ENCODE measurements at places on chromosomes 1 and 21. TPM values are rescaled to one million over a fixed set of nuclear protein-coding genes. Genes with fewer than 3 reads are reported as not detected.

DNA sequence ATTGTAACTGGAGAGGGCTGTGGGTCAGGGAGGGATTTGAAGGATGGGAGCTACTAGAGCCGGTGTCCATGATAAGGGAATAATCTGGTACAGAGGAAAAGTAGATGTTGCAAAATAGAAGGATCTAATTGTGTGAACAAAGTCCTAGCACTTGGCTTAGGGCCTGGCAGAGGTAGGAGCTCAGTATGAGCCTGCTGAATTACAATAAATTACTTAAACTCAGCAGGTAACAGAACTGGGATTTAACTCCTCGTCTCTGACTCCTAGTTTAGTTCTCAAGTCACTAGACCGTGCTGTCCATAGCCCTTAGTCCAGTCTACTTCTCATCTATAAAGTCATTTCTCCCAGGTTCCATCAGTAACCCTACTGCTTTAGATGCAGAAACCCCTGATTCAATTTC is 120.2 kb downstream of the LRRC53 start:
- no peak for DNase-seq

DNA sequence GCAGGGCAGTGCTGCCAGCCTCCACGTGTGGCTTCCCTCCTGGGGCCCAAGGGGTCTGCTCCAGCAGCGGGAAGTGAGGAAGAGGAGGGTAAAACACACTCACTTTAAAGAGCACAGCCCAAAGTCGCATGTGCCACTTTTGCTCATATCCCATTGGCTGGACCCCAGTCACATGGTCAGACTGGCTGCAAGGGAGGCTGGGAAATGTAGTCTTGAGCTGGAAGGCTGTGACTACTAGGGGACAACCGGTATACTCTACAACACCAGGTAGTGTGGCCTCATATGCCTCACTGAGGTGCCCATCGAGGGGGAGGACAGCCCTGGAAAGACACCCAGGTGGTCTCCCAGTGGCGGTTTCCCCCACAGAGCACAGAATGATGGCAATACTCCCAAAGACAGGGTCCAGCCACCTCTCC is 45.2 kb downstream of the CAMK2N1 start:
- DNase-seq, result peak; percentile 85

GRCh38 chr1:110561596-110561995 is 42.6 kb upstream of the KCNA10 start:
- no peak for DNase-seq

Gene CYP4A11
- not detected for total RNA-seq

- DNase-seq, result no peak
Measured at GRCh38 chr1:177249231-177249630, 78.5 kb downstream of the BRINP2 start.

DNA sequence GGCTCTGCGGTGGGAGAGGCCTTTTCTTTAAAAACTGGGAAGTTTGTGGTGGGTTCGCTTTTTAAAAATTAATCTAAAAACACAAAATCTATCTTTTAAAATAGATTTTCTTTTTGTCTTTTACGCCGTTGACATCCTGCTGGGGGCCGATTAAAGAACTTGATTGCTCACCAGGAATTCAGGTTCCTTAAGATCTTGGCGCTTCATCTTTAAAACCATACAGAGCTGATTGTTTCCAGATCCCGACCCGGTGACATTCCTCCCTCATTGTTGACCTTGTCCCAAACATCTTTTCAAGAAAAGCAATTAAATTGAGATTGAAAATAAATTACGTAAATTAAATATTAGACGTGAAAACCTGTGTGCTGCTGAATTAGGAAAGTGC is 546 bp upstream of the ZNF697 start:
- no peak for DNase-seq

Gene DDR2
- total RNA-seq, result 23.6 TPM

Gene FCRL5
- not detected for total RNA-seq

DNA sequence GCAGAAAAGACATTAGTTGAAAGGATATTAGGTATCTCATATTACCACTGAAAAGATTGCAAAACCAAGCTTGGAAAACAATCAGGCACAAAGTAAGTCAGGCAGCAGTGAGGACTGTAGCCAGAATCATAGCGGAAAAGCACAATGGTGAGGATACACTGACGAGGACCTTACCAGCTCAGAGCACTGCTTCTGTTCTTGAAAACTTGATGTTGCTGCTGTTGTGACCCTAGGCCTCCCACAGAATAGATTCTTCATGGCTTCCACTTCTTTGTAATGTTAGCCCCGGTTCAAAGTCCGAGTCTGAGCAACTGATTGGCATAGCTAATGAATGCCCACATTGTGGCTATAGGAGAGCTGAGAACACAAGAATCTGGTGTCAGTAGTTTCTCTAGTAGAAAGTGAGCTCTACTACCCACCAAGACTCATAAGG is 45.2 kb upstream of the LRRC8C start:
- DNase-seq, result no peak

GRCh38 chr1:41528106-41528505 is 43.6 kb upstream of the EDN2 start:
- no peak for DNase-seq

DNA sequence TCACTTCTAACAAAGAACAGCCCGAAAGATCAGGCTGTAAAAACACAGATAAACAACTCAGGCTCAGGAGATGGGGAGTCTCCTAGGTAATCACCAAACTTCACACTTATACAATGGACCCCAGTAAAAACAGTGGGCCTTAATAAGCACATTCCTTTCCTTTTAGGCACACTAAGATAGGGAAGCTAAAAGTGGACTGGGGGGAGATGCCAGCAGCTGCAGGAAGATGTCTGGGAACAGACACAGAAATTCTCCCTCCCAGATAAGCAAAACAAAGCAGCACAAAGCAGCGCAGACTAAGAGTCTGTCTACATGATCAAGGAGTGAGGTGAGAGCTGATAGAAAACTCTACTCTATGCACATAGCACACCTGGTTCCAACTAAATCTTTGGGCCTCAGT is 29.0 kb upstream of the CTBS start:
- DNase-seq, result no peak

DNA sequence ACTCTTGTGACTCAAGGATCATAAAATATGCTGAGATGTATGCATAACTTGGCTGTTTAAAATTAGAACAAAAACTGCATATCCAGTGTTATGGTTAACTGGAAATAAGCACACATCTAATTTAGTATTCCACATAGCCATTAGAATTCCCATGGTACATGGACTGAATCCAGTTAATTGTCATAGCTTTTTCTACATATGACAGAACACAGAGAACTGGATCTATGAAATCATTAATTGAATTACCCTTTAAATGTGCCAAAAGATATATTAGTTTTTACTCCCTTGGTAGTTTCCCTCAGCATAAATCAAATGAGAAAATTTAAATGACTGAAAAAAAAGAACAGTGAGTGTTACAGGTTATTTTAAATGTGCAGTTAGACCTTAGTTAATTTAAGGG is 395.9 kb downstream of the NCAM2 start:
- DNase-seq, result no peak

DNA sequence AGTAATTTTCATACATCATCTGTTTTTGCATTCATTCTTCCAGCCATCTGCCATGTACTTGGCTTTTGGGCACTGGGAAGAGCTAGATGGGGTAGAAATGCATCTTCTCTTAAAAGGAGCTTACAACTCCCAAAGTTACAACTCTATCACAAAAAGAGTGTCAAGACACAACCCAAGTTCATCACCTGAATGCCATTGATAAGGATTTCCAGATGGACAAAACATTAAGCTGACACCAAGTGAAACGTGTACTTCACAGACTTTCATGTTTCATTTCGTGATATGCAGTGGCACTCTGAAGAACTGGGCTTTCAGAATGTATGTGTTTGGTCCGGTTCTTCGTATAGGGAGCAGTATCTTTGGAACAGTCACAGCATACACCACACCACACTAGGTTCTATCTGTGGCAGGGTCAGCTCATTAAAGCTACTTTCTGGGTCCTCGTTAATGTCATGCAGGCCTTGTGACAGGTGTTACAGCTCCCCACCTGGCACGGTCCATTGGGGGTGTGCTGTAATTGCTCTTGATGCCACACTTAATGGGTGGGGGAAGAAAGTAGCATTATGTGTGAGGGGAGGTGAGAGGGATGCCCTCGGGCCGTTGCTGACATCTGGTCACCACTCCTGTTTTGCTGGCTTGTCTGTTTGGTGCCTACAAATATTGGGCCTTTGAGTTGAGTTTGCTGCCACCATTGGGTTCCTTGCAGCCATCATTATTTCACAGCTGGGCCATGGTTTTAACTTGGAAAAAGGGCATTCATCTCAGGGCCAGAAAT is 164.9 kb downstream of the NFIA start:
- no peak for DNase-seq

GRCh38 chr1:236143104-236143948 is 987 bp downstream of the GPR137B start:
- no peak for DNase-seq

Gene CYYR1
- total RNA-seq, result 2.1 TPM

Gene TRIM33
- total RNA-seq, result 53.6 TPM

DNA sequence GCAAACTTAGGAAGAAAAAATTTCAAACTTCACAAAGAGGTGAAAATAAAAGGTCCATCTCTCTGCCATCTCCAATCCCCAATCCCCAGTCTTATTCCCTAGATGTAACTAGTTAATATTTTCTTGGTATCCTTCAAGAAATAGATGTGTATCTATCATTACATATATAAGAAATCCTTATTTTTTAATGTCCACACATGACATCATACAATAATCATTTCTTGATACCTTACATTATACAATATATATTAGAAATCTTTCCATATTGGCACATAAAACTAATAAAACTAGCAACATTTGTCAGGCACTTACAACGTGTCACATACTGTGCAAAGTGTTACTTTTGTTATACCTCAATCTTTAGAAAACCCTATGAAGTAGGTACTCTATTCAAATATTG is 16.2 kb downstream of the DOCK7 start:
- DNase-seq, result no peak

DNA sequence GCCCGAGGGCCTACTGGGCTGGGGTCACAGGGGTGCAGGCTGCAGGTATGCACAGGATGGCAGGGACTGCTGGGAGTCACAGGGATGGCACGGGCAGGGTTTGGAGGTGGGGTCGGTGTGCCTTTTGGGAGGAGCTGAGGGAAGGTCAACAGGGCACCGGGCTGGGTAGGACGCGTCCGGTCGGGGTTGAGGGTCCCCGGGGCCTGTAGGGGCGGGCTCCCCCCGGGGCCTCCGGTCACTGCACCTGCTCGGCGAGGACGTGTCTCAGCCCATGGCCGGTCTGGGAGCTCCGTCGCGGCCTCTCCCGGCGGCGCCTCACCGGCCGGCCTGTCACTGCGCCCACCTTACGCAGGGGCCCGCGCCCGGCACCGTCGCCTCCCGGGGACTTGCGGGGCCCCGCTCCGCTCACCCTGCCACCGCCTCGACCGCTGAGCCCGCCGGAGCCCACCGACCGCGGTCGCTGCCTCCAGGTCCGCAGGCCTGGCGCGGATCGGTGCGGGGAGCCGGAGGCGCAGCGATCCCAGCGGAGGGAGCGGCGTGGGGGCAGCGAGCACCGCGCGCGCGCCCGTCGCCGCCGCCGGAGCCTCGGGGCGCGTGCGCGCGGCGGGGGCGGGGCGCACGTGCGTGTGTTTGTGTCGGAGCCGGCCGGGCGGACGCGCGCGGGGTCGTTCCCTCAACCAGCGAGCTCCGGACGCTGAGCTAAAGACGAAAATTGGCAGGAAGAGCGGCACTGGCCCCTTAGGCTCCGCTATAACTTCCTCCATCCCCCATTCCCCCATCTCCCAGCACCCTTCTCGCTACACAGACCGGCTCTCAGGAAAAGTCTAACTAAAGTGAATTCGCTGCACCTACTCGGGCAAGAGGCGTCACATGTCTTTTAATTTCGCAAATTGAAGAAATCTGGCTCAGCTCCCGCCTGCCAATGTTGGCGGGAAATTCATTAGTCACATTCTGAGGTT is at the start of gene AMIGO1:
Gene AMIGO1, minus strand, starts transcription at position 552 of the 959 bp plus-strand sequence. CDS start 815 bp downstream, outside the sequence.
- DNase-seq, result no peak

DNA sequence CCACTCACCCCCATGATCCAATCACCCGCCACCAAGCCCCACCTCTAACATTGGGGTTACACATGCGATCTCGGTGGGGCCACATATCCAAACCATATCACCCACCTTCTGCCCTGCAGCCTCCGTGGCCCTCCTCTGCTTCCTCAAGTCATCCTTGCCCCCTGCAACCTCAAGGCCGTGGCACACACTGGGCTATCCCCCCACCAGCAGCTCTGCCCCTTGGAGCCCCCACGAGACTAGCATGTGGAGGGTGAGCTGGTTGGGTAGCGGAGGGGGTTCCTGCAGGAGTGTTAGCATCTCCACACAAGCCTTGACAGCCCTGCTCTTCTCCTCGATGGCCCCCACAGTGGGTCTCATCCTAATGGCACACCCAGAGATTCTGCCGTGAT is 100.8 kb downstream of the TOMM20 start:
- DNase-seq, result no peak

GRCh38 chr1:156775799-156776198 is 8.5 kb downstream of the PRCC start:
- no peak for DNase-seq

Data from dorsolateral prefrontal cortex (tissue), 122 donors.